NCI-H446 treated with DMSO at 0.1 percent for 48 hours (cell line): ENCODE measurements at places on chromosomes 11 and 22.
A peak's percentile ranks its signal among the peaks of the same experiment; 100 is the strongest.

DNA sequence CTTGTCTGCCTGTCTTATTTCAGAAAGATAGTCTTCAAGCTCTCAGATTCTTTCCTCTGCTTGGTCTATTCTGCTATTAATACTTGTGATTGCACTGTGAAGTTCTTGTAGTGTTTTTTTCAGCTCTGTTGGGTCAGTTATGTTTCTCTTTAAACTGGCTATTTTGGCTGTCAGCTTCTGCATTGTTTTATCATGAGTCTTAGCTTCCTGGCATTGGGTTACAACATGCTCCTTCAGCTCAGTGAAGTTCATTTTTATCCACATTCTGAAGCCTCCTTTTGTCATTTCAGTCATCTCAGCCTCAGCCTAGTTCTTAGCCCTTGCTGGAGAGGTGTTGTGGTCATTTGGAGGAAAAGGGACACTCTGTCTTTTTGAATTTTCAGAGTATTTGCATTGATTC lies 15.5 kb upstream of the DEPDC7 start:
- no peak for DNase-seq

- DNase-seq = no peak
These were observed 61.0 kb downstream of the ISX start for GRCh38 chr22:35126993-35127392.

DNA sequence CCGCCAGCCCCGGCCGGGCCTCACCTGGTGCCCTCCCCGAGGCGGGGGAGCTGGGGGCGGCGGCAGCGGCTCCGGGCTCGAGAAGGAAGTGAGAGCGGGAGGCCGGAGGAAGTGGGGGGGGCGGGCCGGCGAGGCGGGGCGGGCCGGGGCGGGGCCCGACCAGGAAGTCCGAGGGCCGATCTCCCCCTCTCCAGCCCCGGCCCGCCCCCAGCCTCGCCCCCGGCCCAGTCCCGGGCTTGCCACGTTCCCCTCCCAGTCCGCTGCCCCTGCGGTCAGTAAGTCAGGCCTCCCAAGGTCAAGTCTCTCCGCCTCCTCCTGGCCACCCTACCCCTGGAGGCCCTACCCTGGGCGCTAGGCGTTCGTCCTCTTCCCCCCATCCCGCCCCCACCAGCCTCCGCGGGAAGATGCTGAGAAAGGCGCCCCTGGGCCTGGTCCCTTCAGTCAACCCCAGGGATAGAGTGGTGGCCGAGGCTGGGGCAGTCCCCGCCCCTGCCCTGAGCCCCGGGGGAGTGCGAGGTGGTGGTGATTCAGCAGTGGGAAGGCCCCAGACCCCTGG lies at the start of gene RHOG:
TSS of gene RHOG (minus strand) at position 90 of the 556 bp plus-strand sequence. CDS start 12,821 bp downstream, outside the sequence.
- DNase-seq = peak; percentile 18

- DNase-seq = no peak
These were observed 93.8 kb upstream of the CLPB start for GRCh38 chr11:72528121-72528520.

DNA sequence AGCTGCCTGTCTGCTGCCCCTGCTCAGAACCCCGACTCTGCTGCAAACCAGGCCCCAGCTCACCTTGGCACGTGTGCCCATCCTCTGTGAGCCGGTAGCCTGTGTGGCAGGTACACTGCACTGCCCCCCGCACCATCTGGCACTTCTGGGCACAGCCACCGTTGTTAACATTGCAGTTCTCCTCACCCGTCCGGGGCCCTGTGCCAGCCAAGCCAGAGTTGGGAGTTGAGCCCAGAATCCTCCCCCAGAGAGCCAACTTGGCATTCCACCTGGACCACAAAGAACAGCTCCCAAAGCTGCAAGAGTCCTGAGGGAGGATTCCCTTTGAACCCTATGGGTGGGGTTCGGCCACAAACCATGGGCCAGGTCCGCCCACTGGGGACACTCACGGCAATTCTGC lies 22.5 kb downstream of the LRP4 start:
- peak; percentile 89 for DNase-seq

- DNase-seq = no peak
These were observed 10.6 kb upstream of the NXPE4 start for GRCh38 chr11:114606003-114606801.

DNA sequence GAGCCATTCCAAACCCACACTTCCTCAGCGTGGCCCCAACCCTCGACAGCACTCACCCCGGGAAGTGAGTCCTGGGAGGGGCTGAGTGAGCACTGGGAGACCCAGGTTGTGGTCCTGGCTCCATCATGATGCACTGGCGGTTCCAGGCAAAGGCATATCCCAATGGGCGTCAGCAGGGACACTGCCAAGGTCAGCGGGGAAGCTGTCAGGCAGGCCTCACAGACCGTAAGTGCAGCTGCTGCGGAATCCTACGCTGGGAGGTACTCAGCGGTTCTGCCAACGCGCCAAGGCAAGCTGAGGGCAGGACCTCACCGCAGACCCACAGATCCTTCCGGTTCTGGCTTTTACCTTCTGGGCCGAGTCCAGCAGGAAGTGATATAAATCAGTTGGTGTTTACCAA lies 1.4 kb upstream of the GAL3ST1 start:
- no peak for DNase-seq

- DNase-seq = peak; percentile 35
These were observed 5.0 kb downstream of the SLC1A2 start for GRCh38 chr11:35414311-35414710.

GRCh38 chr11:31822927-31823643 lies 12.0 kb upstream of the PAX6 start:
- no peak for DNase-seq

DNA sequence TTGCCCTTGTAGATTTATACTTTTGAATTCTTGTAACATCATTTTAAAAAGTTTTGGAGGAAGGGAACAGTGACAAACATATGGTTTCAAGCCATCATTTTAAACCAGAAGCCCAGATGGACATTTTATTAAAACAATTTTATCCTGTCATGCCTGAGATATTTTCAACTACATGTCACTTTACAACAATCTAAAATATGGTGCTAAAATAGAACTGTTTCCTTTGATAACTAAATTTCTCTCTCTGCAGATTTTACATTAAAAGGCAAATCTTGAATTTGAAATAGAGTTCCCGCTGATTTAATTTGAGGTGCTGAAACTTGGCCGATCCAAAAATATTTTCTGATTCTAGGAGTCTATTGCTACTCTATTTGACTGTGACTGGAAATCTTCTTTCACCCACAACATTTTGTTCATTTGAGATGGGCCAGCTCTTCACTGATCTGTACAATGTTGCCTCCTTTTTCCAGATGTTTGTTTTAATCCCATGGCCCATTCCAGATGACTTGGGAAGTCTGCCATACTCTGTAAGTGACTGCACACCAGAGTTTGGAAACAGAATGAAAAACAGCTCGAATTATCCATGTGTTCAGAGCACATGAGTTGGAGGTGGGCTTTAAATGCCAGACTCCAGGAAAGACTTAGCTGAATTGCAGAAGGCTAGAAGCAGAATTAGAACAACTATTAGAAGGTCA lies 402.5 kb downstream of the TMEM135 start:
- DNase-seq = no peak

DNA sequence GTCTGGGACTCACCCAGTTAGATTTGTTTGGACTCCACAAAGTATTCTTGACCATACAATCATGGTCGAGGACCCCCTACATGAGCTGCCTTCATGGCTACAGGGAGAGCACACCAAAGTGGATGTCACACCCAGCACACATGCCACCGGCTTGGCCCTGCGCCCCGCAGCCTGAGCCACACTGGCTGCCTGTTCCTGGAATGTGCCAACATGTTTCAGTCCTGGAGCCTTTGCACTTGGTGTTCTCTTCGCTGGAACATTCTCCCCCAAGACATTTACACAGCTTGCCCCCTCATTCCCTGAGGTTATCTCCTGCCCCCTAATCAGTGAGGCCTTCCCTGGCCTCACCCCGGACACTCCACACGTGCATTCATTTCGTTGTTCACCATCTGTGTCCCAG lies 46.0 kb downstream of the PPARA start:
- no peak for DNase-seq

- peak; percentile 33 for DNase-seq
These were observed 96.1 kb downstream of the MAML2 start for GRCh38 chr11:96246718-96247552.

DNA sequence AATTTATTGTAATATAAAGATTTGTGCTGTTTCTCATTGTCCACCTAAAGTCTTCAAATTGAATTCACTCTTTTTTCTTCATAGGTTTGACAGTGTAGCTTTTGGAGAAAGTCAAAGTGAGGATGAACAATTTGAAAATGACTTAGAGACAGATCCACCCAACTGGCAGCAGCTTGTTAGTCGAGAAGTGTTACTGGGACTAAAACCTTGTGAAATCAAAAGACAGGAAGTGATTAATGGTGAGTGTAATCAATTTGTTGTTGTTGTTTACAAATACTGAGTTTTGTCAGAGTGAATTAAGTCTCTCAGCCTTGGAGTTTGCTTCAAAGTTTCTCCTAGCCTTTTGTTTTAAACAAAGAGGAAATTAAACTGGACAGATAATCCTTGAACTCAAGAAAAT lies 53.6 kb upstream of the GRIK4 start:
- no peak for DNase-seq

DNA sequence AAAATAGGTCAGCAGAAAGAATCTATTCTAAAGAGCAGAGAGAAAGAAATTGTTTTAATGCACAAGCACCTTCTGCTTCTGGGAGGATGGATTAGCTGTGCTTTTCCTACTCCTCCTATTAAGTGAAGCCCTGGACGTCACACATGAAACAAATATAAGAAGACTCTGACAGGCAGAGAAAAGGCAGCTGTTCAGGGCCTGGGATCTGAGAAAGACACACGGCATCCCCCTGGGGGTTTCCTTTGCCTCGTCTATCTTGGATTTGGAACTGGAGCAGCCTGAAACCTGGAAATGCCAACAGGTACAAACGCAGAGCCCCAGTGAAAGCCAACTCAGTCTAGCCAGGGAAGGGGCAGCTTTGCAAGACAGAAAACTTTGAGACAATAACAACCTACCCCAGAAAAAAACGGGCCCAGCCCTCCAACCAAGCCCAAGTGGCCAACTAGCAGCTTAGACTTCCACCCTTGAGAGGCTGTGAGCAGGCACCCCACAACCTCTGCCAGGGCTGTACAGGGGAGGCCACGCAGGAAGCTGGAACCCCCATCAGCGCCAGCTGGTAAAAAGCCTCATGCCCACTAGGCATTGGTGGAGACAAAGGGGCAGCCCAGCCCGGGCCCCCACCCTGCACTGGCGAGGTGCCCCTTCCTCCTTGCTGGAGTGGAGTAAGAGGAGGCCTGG lies 7.3 kb downstream of the CERK start:
- no peak for DNase-seq

DNA sequence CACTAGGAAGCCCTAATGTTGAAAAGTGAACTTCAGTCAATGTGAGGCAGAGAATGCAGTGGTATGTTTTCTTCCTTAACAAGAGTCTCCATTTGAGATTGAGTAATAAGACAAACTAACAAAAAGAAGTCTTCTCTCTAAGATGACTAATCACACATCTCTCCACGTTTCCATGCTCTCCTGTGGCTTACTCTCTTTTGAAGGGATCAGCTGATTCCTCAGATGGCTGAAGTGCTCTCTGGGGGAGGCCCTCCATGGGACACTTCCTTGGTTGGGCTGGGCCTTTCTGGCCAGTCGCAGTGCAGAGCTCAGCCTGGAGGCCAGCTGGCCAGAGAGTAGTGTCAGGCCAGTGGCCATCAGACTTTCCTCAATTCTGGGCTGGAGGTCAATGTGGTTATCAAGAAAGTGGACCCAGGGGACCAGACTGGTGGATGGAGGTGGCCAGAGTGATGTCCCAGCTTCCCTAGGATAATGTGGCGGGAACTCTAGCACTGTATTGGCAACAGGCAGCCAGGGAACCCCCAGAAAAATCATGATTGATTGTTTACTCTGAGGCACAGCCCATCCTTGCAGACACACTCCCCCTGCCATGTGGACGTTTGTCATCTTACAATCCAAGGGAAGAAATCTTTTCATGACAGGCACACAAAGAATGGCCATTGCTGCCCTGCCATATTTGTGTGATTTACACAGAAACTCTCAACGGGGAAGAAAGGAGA lies 14.5 kb downstream of the CSRP3 start:
- DNase-seq = no peak

GRCh38 chr11:83956119-83956697 lies 670.0 kb upstream of the CCDC90B start:
- no peak for DNase-seq

DNA sequence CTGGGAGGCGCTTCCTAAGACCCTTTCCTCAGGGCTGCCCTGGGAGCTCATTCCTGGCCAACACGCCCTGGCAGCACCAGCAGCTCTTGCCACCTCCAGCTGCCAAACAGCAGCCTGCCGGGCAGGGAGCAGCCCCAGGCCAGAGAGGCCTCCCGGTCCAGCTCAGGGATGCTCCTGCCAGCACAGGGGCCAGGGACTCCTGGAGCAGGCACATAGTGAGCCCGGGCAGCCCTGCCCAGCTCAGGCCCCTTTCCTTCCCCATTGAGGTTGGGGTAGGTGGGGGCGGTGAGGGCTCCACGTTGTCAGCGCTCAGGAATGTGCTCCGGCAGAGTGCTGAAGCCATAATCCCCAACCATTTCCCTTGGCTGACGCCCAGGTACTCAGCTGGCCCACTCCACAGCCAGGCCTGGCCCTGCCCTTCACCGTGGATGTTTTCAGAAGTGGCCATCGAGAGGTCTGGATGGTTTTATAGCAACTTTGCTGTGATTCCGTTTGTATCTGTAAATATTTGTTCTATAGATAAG lies 7.6 kb downstream of the SLC39A13 start:
- no peak for DNase-seq

- DNase-seq = no peak
These were observed 4.8 kb upstream of the PRDM11 start for GRCh38 chr11:45141631-45142030.

- no peak for DNase-seq
These were observed 1.7 kb downstream of the MMP11 start for GRCh38 chr22:23774114-23774921.

GRCh38 chr11:6667733-6668374 lies 12.2 kb upstream of the DCHS1 start:
- DNase-seq = peak; percentile 18

DNA sequence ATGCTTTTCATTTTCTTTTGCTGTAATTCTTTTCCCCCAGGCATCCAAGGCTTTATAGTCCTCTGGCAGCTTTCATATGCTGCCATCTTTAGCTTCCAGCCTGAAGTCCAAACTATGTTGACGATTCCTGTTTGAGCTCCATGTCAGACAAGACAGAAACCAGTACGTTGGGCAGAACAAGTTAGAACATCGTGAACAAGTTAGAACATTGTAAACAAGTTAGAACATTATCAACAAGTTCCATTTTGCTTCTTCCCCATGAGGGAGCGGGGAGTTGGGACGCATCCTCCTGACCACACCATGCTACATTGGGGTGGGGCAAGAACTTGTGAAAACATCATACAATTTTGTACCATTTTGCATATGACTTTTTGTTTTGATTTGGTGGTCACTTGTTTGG lies 23.9 kb downstream of the GLB1L2 start:
- DNase-seq = no peak
